Spleen (tissue), 13 donors: ENCODE measurements at places on chromosomes 5 and 9. TPM values are rescaled to one million over a fixed set of nuclear protein-coding genes. Genes with fewer than 3 reads are reported as not detected.

Gene ASPN
- not detected for total RNA-seq

Gene PCDHA9
- 0.13 TPM for total RNA-seq

DNA sequence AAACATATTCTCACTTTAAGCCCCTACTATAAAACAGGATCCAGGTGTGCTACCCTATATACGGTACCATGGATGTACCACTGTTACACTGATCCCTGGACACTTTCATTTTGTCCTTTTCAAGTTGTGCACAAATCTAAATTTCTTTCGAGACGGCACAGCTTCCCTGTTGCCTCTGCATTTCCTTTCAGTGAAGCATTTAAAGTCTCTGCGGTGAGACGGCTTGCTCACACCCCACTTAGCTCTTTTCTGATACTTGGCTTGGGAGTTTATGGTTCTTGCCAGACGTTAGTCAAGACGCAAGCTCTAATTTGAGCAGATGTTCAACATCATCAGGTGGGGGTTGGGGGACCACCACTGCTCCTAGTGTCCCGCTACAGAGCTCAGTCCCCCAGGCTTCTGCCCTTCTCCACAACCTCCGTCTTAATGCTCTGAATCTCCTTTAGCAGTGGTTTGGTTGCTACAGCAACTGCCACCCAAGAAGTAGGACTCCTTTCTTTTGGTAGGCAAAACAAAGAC lies 15.8 kb downstream of the F2RL2 start:
- H3K27ac ChIP-seq: peak overlapping the region; percentile 32
- H3K36me3 ChIP-seq: peaks cover 4% of the 10 kb centered on the region
- H3K27me3 ChIP-seq: no peaks in the 10 kb centered on the region
- no peak overlapping the region for H3K4me3 ChIP-seq
- peaks cover 35% of the 10 kb centered on the region for H3K4me1 ChIP-seq
- DNase-seq: no peak

DNA sequence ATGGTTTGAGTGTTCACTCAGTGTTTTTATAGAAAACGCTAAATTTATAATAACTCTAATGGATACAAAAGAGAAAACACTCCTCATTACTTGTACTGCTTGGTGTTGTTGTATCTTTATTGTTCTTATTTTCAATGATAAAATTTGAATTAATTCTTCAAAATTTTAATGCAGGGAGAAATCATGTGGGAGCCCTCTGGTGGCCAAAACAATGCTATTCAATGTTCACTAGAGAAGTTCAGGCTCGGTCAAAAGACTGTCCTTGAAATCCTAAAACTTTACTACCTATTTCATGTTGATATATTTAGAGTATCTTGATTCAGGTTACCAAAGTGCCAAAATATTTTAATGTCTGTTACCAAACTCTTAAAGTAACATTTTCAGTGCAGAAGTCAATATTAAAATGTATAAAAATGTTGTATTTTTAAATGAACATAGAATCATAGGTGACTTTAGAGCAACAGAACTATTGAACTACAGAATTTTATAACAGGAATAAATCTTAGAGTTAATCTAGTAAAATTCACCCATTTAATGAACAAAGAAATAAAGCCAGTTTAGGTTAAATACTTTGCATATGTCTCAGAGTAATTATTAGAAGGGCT lies 1259.8 kb downstream of the PTPRD start:
- no peak overlapping the region for H3K4me3 ChIP-seq
- H3K27me3 ChIP-seq: no peaks in the 10 kb centered on the region
- no peaks in the 10 kb centered on the region for H3K4me1 ChIP-seq
- no peak for DNase-seq
- H3K27ac ChIP-seq: no peak overlapping the region

GRCh38 chr9:110615498-110615897 lies 36.0 kb upstream of the SVEP1 start:
- H3K36me3 ChIP-seq: no peaks in the 10 kb centered on the region
- H3K27me3 ChIP-seq: no peaks in the 10 kb centered on the region
- H3K4me3 ChIP-seq: no peak overlapping the region
- no peak overlapping the region for H3K27ac ChIP-seq

GRCh38 chr9:81479573-81479972 lies 209.8 kb downstream of the TLE1 start:
- H3K27ac ChIP-seq: no peak overlapping the region
- H3K27me3 ChIP-seq: no peaks in the 10 kb centered on the region
- H3K36me3 ChIP-seq: no peaks in the 10 kb centered on the region
- no peaks in the 10 kb centered on the region for H3K4me1 ChIP-seq

DNA sequence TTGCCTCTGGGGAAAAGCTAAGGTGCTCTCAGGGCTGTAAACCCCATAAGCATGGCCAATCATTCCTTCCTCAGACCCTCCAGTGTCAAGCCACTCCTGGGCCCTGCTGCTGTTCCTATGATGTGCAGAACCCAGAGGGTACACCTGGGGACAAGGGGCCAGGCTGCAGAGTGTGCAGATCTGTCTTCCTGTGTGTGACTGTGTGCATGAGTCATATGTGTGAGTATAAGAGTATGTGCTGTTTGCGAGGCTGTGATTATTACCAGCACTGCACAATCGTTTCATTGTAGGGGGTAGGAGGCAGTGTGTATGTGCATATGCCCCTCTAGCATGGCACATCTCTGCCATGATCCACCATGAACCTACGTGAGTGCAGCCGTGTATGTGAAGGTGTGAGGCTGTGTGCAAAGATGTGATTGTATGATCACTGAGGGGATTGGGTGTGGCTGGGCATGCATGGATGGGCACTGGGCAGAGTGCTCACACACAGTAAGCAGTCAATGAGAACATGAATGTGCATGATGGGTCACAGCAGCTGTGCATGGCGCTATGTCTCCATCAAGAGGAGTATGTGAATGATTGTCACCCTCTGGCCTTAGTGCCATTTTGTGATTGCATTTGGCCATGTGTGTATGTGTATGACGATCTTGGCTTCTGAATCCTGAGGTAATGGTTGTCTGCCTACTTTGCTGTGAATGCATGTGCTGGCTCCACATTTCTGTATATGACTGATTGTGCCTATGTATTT lies 2.4 kb upstream of the OR1K1 start:
- no peak overlapping the region for H3K27ac ChIP-seq
- H3K4me1 ChIP-seq: no peaks in the 10 kb centered on the region
- no peak for DNase-seq
- no peaks in the 10 kb centered on the region for H3K27me3 ChIP-seq
